ENCODE measurements at places on chromosomes 3 and 15.

DNA sequence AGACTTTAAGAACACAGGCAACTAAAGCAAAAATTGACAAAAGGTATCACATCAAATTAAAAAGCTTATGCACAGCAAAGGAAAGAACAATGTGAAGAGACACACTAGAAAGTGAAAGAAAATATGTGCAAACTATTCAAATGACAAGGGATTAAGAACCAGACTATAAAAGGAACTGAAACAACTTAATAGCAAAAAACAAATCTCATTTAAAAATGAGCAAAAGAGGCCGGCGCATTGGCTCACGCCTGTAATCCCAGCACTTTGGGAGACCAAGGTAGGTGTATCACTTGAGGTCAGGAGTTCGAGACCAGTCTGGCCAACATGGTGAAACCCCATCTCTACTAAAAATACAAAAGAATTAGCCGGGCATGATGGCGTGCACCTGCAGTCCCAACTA lies 14.4 kb downstream of the NGLY1 start:
- DNase-seq: no peak

GRCh38 chr3:157067114-157067513 lies 92.8 kb downstream of the CCNL1 start:
- no peak for DNase-seq

DNA sequence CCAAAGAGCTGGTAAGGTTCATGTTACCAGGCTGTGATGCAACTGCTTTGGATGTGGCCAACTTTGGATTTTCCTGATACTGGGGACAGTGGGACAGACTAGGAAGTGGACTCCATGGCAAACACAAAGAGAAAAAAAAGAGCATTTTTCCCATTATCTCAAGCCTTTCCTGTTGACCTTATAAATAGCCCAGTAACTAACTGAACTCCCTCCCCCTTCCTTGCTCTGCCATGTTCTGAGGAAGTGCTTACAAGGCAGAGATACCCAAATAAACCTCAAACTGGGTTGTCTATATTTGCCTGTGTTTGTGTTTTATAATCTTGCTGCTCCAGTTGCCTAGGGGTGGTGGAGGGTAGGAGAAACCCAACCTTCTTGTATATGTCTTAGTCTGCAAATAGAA lies 27.3 kb upstream of the SLC9A9 start:
- DNase-seq: no peak

DNA sequence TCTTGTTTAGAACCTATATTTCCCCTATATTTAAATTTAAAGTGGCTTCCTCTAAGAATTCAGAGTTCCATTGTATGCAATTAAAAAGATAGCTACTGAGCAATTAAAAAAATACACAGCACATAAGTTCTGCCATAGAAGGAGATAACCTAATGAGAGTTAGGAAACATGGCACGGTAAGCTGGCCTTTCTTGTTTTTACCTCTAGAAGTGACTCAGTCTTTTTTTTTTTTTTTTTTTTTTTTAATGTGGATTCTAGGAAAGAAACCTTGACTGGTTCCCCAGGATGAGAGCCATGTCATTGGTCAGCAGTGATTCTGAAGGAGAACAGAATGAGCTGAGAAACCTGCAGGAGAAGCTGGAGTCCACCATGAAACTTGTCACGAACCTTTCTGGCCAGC lies 142.7 kb upstream of the BHLHE40 start:
- DNase-seq: no peak

GRCh38 chr3:59559721-59560435 lies 510.1 kb upstream of the CFAP20DC start:
- DNase-seq: no peak

Measured in NCI-H1694 (cell line).